Right atrium auricular region (tissue), 2 donors: ENCODE measurements at places on chromosomes 1 and 21.

GRCh38 chr1:102435483-102435882 is 438.8 kb upstream of the OLFM3 start:
- no peaks in the 10 kb centered on the region for H3K36me3 ChIP-seq
- no peak overlapping the region for H3K27ac ChIP-seq
- no peak for DNase-seq
- no peaks in the 10 kb centered on the region for H3K4me1 ChIP-seq

- peak overlapping the region; percentile 60 for H3K27ac ChIP-seq
- H3K36me3 ChIP-seq = no peaks in the 10 kb centered on the region
- DNase-seq = no peak
- peak overlapping the region; percentile 61 for H3K4me3 ChIP-seq
- H3K27me3 ChIP-seq = no peaks in the 10 kb centered on the region
- no peaks in the 10 kb centered on the region for H3K4me1 ChIP-seq
These were observed 860 bp downstream of the SDC3 start for GRCh38 chr1:30907481-30908315.

- no peak overlapping the region for H3K4me3 ChIP-seq
- peaks cover 33% of the 10 kb centered on the region for H3K4me1 ChIP-seq
- DNase-seq = no peak
- no peaks in the 10 kb centered on the region for H3K27me3 ChIP-seq
These were observed 155.4 kb upstream of the KCND3 start for GRCh38 chr1:112144733-112145426.

DNA sequence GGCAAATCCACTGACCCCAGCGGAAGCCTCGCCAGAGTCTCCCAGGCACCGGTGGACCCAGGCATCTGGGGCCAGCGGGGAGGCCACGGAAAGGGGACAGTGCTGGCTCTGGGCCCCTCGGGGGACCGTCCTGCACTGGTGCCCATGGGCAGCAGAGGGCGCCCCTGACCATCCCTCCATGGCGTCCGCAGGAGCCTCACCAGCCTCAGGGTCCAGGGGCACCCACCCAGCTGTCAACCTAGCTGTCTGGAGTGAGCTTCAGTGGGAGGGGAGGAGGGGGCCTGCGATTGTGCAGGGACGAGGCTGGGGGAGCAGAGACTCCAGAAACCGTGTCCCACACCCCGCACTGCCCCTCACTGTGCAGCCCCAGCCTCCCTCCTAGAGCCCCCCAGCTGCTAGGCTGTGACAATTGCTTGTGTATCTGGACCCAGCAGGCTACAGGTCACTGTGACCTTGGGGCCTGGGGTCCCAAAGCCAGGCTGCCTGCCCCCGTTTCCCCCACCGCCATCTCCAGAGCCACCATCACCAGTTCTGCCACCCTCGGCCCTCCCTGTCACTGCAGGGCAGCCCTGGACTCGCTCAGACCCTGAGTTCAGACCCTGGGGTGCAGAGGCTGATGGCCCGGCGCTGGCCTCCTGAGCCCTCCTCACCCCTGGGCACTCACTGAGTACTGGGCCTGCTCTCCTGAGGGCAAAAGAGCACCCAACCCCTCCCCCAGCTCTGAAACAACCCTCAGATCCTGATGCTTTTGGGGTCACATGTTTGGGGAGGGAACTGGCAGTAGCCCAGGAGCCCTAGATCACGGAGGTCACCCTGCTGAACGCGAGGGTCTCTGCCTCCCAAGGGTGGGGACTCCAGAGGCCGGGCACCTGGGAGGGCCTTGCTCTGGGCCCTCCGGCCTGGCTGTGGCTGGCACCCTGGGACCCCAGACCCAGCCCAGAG is 10.6 kb upstream of the COL6A1 start:
- H3K4me1 ChIP-seq = peaks cover 56% of the 10 kb centered on the region
- no peaks in the 10 kb centered on the region for H3K27me3 ChIP-seq
- no peak overlapping the region for H3K4me3 ChIP-seq
- no peak for DNase-seq
- H3K36me3 ChIP-seq = no peaks in the 10 kb centered on the region

DNA sequence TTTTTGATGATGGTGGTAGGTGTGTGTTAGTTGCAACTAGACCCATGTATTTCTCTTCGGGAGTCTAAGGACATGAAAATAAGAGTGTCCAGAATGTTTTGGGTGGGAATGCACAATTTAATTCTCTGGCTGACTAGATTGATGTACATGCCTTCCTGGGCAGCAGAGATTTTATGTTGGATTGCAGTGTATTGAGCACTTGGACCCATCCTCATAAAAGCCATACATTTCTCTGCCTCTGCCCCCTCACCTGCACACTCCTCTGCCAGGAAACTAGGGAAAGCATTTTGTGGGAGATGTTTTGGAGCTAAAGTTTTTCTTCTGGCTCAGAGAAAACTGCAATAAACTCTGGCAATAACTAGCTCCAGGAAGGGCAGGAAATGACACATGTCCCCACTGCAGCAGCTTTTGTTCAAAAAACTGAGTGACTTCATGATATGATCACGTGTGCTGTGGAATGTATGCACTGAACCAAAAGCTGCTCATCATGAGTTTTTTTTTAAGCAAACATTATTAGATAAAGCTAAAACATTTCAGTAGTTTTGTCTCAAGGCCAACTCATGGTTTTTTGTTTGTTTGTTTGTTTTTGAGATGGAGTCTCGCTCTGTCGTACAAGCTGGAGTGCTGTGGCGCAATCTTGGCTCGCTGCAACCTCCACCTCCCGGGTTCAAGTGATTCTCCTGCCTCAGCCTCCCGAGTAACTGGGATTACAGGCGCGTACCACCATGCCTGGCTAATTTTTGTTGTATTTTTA is 17.6 kb downstream of the RIT1 start:
- DNase-seq = peak; percentile 67
- no peak overlapping the region for H3K4me3 ChIP-seq
- H3K36me3 ChIP-seq = peaks cover 15% of the 10 kb centered on the region
- peak overlapping the region; percentile 54 for H3K27ac ChIP-seq
- H3K27me3 ChIP-seq = no peaks in the 10 kb centered on the region

- peaks cover 38% of the 10 kb centered on the region for H3K4me1 ChIP-seq
- peaks cover 29% of the 10 kb centered on the region for H3K36me3 ChIP-seq
- no peak overlapping the region for H3K4me3 ChIP-seq
- H3K27me3 ChIP-seq = no peaks in the 10 kb centered on the region
- DNase-seq = no peak
These were observed 59.5 kb downstream of the ATP2B4 start for GRCh38 chr1:203686091-203686632.

GRCh38 chr1:191343816-191344215 is 814.4 kb upstream of the RGS18 start:
- no peaks in the 10 kb centered on the region for H3K36me3 ChIP-seq
- H3K27me3 ChIP-seq = no peaks in the 10 kb centered on the region
- no peaks in the 10 kb centered on the region for H3K4me1 ChIP-seq
- no peak overlapping the region for H3K4me3 ChIP-seq

GRCh38 chr1:248404024-248404423 is 1.2 kb downstream of the OR2T1 start:
- H3K36me3 ChIP-seq = no peaks in the 10 kb centered on the region
- no peaks in the 10 kb centered on the region for H3K4me1 ChIP-seq
- H3K27me3 ChIP-seq = no peaks in the 10 kb centered on the region
- no peak for DNase-seq
